ENCODE measurements at places on chromosomes 3 and 15. TPM values are rescaled to one million over a fixed set of nuclear protein-coding genes. Genes with fewer than 3 reads are reported as not detected.
A peak's percentile ranks its signal among the peaks of the same experiment; 100 is the strongest.

DNA sequence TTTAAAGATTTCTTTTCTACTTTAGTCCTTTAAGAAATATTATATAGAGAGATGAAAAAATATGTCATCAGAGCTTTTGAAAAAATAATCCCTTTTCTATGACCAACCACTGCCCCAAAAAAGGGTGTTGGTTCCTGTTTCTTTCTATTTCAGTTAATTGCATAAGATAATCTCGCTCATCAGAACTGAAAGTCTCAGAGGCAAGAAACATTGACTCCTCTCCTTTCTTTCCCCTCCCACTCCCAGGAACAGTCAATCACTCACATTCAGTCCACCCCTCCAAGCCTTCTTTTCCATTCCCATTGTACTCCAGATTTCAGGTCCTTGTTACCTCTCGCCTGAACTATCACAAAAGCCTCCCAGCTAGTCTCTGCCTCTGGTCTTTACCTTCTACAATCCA lies 153.7 kb upstream of the ABI3BP start:
- no peak for DNase-seq

The ST8SIA2 gene
- total RNA-seq, result not detected

DNA sequence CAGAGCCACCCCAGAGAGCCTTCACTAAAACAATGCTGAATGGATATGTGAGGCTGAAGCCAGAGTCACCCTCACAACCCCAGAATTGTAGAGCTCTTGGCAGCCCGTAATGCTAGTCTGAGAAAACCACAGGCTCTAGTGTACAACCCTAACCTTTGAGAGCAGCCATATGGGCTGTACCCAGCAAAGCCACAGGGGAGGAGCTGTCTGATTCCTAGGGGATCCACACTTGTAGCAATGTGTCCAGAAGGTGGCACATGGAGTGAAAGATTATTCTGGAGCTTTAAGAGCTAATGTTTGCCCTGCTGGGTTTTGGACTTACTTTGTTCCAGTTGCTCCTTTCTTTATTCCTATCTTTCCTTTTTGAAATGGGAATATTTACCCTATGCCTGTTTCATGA lies 626.8 kb downstream of the GRM7 start:
- DNase-seq, result peak; percentile 12

- DNase-seq, result no peak
These were observed 32.9 kb upstream of the ALG1L2 start for GRCh38 chr3:130048726-130049125.

DNA sequence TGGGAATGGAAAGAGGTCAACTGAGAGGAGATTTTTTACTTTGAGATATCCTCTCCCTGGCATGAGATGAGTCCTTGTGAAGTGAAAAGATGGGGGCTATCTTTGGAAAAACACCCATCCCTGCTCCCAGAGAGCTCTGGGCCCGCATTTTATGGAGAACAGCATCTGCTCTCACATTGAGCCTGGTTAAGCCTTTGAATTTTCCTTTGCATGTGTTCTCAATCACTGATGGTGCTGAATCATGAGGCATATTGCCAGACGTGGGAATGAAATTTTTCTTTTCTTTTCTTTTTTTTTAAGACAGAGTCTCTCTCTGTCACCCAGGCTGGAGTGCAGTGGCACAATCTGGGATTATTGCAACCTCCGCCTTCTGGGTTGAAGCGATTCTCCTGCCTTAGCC lies 24.4 kb downstream of the TMEM45A start:
- no peak for DNase-seq

GRCh38 chr15:70096215-70097062 lies 1.3 kb downstream of the TLE3 start:
- peak; percentile 49 for DNase-seq
